ENCODE measurements at places on chromosomes 12 and 14.

DNA sequence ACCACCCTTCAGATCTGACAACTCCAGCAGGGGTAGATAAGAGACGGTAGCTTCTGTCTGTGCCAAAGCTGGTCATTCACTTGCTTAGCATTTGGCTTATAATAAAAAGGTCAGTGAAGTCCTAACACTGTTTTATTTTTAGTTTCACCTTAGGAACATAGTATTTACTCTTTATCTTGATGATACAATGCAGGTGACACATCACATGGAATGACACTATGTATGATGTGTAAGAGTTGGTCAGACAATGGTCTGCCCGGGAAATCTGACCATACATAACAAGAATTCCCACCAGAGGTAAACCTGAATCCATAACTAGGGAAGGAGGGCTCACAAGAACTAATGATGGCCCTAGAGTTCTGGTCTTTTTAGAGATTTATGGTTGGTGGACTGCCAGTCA, 66.6 kb downstream of the IFNG start:
- DNase-seq = no peak

DNA sequence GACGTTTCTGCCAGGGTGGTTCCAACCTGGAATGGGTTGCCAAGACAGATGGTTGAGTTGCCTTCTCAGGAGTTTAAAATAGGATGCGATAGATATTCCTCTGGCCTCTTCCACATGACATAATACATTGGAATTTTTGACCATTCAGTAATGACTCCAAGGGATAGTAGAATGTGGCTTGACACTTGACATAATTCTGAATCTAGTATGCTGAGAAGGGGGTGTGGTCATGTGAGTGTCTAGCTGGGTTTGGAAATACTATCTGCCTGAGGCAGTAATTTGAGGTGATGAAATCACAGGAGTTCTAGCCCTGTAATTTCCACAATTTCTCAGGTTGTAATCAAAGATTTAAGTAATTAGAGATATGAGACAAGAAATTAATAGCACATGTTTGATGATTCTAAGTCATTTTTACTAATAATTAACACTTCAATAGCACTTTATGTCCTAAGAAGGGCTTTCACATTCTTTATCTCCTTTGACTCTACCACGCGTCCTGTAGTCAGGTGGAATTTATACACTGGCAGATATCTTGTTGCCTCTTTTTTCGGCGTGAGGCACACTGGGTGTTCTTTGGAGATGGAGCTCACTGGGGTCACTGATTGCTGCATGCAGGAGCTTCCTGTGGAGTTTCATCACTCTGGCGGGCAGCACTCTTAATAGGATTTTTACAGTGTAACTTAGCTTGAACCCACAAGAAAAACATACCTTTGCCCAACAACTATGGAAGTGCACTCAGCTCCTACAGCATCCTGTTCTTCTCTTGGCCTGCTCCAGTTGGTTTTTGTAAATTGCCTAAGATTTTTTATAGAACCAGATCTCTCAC, 3.2 kb upstream of the AMIGO2 start:
- no peak for DNase-seq

DNA sequence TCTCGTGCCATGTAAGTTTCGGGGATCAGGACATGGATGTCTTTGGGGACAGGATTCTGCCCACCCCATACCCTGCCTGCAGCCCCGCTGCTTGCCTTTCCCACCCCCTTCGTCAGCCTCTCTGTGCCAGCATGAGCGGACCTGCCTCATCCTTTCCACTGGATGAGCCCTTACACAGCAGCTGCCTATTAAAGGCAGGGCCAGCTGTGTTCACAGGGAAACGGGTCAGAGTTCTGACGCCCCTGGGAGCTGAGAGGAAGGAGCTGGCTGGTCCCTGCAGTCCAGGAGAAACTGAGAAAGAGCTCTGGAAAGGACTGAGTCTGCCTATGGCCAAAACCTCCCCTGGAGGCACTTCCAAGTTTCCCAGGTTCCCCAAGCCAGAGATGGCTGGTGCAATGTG, 83.5 kb upstream of the NCOR2 start:
- DNase-seq = no peak

DNA sequence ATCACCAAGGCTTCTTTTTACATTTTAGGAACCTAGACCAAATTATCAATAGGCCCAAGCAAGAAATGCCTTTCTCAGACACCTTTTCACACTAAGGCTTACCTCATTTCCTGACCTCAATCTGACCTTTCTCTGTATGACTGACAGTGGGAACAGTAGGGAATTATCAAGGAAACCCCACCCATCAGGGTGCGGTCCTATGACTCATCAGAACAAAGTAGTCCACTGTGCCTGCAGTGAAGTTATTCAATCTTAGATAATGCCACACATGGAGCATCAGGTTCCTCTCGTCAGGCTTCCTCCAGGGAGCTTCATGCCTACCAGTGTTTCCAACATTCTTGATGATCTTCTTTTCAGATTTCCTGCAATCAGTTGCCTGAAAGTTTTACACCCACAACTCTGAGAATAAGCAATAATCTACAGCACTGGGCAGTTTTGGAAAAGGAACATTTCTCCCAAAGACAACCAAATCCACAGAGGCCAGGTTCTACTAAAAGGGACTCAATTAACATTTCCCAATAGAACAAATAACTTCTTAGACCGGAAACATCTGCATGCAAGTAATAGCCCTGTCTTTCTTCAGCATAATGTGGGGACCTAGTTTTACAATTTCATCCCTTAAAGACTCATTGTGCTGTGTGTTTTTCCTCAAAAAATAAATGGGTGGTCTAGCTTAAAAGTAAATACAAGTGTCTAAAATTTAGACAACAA, 35.9 kb upstream of the TMTC2 start:
- DNase-seq = peak; percentile 12
